ENCODE measurements at places on chromosomes 2 and 18.
A peak's percentile ranks its signal among the peaks of the same experiment; 100 is the strongest.

DNA sequence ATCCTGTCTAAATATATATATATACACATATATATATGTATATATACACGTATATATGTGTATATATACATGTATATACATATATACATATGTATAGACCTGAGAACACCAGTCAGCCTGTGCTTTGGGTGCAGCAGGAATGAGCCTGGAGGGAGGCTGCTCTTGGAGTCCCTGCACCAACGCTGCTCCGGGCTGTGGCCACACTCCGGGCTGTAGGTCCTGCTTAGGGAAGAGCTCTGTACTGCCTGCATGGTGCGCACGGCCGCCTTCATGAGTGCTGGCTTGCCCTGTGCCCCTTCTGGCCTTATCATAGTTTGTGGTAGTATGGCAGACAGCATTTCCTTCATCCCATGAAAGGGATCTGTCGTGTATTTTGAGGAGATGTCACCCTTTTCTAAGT, 360.9 kb downstream of the TDRD15 start:
- DNase-seq, result no peak

DNA sequence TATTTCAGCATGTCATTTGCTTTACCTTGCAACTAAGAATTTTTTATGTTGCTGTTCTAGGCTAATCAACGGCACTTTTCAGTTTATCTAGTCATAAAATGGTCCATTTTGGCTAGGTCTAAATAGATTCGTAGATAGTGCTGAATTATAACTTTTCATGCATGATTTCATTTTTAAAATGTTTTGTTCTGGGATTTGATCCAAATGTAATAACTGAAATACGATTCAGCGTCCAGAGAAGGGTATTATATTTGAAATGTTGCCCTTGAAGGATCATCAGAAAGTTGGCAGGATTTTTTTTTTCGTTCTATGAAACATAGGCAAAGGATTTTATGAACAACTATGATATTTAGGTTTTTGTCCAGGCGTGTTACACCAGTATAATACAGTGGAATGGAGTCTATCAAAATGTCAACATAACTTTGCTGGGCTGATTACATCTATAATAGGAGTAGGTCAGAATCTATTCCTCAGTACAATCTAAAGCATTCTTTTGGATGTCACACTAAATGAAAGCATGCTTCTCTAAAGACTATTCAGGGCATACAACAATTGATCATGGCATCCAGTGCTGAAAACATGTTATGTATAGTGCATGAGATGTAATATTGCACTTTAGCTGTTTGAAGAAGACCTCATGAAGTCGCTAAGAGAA, 24.8 kb downstream of the TTC27 start:
- DNase-seq, result no peak

GRCh38 chr18:74282755-74283554, 8.8 kb downstream of the CYB5A start:
- no peak for DNase-seq

DNA sequence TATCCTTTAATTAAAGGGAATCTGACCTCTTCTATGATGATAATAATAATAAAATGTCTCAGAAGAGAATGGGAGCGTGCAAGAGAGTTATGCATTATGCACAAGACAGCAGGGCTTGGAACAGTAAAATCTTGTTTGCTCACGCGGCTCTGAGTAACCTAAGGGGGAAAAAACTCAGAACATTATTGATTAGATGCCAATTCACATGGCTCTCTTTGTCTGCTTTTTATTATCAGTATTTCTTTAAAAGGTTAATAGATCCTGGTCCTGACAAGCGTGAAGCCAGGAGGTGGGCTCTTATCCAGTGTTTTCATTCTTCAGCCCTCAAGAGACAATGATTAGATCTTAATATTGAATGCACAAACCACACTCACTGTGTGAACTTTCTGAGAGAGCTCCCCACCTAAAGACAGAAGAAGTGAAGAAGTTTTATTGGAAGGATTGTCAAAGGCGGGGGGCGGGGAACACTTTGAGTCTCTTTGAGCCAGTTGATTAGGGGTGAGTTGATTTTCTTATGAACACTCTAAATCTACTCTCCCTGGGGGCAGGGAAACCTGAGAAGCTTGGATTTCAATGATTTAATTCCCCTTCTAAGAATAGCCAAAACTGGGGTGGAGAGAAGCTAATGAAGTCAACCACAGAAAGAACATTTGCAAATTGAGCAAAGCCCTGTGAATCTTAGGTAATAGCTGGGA, 127.5 kb upstream of the CTAGE1 start:
- no peak for DNase-seq

GRCh38 chr2:190927301-190927700, 46.7 kb downstream of the GLS start:
- no peak for DNase-seq

- DNase-seq, result no peak
These were observed 170.6 kb downstream of the SLC8A1 start for GRCh38 chr2:40281021-40281940.

- no peak for DNase-seq
These were observed at the start of gene CHRNA1 for GRCh38 chr2:174764280-174765255. Gene CHRNA1, minus strand, starts transcription at chr2:174764472. Its CDS starts 78 bp downstream, at chr2:174764394.

- DNase-seq, result no peak
These were observed 35.4 kb downstream of the SFXN5 start for GRCh38 chr2:73035899-73036711.

- DNase-seq, result no peak
These were observed 8.5 kb upstream of the ANKRD62 start for GRCh38 chr18:12085136-12085535.

DNA sequence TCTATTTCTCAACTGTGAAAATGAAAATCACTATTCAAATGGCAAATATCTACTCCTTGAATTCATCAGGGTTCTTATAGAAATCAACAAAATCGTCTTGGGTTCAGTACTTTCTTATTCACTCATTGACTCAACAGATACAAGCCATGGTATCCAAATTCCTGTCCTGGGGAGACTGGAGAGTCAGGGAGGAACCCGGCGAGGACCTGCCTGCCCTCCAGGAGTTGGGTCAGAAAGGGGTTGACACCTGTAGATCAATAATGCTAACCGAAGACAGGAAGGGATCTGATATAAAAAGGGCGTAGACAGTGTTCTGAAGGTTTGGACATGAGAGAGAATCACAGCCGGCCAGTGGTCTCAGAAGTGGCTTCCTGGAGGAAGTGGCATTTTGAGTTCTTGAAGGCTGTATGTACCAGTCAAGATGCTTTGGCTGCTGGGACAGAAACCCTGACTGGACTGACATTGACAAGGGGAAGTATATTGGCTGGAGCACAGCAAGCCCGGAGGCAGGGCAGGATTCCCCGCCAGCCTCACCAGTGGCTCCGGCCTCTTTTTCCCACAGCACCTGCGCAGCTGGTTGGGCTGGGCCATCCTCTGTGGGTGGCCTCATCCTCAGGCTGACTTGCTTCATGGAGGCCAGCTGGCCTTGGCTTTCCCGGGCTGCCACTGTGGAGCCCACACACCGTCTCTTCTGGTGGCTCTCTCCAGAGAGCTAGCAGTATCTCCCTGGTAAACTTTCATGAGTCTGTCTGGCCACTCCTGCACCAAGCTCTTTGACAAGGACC, 3.0 kb downstream of the LRRFIP1 start:
- DNase-seq, result no peak

DNA sequence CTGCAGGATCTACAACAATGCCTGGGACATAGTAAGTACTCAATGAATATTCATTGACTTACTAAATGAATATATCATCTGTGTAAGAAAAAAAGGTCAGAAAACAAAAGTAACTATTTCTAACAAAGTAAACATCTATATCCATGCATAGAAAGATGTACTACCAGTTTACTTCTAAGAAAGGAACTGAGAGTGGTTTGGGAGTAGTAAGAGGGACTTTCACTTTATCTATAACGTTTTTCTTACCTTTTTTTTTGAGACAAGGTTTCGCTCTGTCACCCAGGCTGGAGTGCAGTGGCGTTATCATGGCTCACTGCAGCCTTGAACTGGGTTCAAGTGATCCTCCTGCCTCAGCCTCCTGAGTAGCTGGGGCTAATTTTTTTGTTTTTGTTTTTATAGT, 25.7 kb downstream of the DHX57 start:
- no peak for DNase-seq

DNA sequence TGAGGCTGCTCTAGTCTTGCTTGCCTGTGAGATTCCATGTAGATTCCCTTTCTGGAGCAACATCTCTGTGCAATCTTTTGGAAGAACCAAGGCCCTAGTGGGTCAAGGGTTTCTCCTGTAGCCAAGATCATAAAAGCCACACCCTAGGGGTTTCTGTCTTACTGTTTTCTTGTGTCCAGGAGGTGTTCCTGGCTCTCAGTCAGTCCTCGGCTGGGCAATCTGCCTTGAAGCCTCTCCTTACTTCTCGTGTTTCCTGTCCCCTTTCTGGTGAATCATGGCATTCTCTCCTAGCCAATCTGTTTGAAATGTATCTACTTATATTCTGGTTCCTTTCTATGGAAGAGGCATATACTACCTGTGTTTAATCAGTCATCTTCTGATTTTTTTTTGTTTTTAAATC, 484.8 kb upstream of the UBE2E3 start:
- DNase-seq, result no peak

DNA sequence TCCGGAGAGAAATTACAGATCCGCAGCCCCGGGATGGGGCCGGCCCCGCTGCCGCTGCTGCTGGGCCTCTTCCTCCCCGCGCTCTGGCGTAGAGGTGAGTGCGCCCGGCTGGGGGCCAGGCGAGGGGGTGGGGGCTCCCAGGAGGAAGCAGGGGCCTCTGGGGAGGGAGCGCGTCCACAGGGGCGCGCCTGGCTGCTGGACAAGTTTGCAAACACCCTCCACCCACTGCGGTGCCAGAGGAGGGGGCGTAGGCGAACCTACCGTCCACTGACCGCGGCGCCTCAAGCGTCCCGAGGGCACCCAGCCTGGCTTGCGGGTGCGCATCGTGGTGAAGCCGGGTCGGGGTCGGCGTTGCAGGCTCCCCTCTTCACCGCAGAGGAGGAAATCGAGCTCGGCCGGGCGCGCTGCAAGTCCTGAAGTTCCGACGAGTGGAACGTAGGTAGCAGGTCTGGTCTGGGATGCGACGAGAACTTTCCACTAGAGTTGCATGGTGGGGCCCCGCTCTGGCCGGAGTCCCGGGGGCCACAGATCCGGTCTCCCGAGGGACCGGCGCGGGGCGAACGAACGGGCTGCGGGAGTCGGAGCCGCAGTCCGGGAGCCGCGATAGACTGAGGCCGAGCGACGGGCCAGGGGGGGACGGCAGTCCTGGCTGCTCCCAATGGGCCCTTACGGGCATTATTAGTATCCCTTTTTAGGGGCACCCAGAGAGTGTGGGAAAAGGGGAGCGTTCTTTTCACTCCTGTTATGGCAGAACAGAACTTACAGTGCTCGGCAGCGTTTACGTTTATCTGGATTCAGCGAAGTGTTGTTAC, 502 bp downstream of the MERTK start:
- DNase-seq, result peak; percentile 12

DNA sequence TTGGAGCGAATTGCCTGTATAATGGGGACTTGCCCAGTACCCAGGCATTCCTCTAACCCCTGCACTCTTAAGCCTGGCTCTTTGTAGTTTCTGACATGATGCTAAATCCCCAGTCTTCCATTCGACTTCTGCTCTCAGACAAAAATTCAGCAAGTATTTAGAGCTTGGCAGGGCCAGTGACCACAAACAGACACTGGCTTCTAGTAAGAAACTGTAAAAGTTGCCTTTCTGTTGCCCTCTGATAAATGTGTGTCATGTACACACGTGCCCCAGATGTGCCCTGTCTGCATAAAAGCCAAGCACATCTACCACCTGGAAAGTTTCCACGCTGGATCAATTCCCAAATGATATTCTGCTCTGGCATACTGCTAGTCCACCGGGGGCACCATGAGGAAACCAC, 18.0 kb downstream of the PAX3 start:
- DNase-seq, result no peak

DNA sequence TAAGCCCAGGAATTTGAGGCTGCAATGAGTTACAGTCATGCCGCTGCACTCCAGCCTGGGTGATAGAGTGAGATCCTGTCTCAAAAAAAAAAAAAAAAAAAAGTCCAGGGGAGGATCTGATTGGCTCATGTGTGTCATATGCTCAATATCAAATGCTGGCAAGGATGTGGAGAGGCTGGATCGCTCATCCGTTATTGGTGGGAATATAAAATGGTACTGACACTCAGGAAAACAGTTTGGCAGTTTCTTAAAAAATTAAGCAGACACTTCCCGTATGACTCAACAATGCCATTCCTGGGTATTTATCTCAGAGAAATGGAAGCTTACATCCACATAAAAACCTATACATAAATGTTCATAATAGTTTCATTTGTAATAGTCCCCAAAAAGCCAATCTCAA, 68.9 kb downstream of the MEX3C start:
- no peak for DNase-seq

DNA sequence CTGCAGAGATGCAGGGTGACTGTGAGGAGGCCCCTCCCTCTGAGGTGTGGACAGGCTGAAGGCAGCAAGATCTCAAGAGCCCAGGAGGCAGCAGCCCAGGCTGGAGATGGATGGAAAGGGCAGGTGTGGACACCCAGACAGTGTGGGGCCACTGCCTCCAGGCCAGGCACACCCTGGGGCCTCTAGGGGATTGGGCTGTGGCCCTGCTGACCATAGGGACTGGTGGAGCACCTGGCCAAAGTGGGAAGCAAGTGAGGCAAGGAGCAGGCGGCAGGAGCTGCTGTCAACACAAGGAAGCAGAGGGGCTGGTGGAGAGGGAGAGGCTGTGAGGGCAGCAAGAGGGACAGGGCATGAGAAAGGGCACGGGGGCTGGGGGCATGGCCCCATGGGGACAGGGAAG, 10.8 kb downstream of the SNED1 start:
- no peak for DNase-seq

GRCh38 chr2:240584486-240585031, 2.0 kb upstream of the CAPN10 start:
- no peak for DNase-seq

DNA sequence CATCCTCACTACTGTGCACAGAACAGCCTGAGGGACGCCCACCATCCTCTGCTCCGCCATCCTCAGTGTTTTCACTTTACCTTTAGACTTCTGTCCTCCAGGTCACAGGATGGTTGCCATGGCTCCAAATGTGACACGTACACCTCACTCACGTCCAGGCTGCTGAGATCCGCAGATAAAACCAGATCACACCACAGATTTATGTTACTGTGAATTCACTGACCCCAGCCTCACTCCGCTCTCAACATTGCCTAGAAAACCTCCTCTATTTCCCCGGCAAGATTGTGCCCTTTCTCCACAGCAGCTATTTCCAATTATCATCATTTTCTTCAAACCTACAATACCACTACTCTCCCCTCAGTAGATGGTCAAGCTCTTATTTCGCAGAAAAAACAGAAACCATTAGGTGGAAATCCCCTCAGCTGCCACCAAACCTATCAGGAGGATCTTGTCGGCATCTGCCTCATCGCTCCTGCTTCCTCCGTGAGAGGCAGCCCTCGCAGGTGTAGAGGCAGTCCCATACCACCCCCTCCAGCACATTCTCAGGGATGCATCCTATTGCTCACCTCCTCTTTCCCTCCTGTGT, 49.8 kb upstream of the SLC1A4 start:
- no peak for DNase-seq

GRCh38 chr18:48230467-48231113, 178.6 kb downstream of the ZBTB7C start:
- DNase-seq, result no peak
